Caco-2 (cell line): ENCODE measurements at places on chromosomes 2 and 18. TPM values are rescaled to one million over a fixed set of nuclear protein-coding genes. Genes with fewer than 3 reads are reported as not detected.

DNA sequence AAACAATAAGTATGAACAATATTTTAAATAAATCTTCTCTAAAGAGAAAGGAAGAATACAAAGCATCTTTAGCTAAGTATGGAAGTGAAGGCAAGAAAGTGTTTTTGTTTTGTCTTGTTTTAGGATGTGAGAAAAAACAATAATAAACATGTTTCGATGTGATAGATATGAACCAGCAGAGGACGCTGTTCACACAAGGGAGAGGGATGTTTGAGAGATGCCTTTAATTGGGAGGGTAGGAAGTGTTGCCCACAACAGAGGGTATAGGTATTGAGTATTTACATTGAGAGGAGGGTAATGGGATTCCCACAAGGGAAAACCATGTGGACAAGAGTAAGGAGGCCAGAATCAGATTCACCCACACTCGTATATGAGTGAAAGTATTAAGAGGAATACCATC lies 55.1 kb downstream of the CDH19 start:
- no peak for DNase-seq

DNA sequence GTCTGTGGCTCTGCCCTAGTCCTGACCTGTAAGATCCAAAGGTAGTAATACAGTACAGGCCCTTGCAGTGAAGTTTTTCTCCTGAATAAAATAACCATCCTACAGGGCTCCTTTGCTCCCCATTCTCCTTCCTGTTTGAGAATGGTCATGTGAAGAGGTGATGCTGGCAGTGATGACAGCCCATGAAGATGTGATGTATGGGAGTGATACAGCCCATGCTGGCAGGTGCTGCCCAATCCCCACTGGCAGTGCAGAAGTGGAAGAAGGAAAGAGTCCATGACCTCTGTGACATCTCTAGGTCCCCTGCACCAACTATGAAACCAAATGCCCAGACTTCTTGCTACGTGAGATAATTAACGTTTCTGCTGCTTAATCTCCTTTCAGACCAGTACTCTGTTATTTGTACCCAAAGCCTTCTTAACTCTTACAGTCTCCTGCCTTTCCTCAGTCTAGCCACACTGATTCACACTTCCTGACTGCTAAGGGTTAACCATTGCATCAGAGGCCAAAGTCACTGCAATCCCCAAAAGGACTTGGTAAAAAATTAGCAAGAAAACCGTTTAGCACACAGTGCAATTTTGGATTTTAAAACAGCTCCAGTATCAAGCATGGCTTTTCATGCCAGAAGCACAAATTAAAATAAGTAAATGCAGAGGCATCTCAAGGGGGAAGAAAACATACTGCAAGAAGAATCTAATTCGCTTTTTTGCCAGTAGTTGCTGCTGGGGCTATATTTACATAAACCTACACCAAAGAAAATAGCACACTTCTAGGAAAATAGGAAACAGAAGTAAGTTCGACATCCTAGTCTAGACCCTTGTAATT lies 98.0 kb downstream of the STK39 start:
- DNase-seq = no peak

DNA sequence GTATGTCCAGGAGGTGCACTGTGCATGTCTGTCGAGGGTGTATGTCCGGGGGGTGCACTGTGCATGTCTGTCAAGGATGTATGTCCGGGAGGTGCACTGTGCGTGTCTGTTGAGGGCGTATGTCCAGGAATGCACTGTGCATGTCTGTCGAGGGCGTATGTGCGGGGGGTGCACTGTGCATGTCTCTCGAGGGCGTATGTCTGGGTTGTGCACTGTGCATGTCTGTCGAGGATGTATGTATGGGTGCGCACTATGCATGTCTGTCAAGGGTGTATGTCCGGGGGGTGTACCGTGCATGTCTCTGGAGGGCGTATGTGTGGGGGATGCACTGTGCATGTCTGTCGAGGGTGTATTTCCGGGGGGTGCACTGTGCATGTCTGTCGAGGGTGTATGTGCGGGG lies 249.3 kb upstream of the MYT1L start:
- DNase-seq = no peak

DNA sequence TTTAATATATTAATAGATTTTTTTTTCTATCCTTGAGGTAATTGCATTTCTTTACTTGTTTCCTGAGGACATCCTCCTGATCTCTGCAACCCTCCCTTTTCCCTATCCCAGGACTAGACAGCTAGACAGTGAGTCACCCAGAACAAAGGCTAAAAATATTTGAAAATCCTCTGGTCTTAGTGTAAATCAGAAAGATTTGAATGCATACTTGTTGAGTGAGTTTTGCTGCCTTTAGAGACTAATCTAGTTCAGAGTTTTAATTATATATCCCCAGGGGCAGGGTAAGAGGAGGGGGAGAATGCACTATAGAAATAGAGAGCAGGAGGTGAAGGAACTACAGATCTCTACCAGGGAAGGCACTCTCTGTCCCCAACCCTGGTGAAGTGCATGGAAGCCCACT lies 202.3 kb upstream of the TCF4 start:
- DNase-seq = no peak

DNA sequence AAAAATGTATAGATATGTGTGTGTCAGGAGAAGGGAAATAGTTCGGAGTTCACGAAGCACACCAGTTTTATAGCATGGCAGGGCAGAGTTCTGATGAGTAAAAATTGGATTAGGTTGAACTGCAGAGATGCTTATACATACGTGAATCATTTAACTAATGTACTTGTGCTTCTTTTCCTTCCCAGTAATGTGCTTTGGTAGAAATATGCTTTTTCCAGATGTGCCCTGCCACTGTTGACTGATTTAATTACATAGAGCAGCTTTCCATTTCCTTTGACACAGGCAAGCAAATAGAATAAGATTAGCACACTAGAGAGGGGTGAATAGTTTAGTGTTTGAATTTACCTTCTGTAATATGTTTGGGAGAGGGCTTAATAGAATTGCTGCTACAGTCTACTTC lies 28.9 kb upstream of the ARMC9 start:
- DNase-seq = no peak

TUBB8B gene
- total RNA-seq = 0.91 and 1.4 TPM in 2 replicates
